ENCODE measurements at places on chromosomes 4 and X.

GRCh38 chrX:43025806-43026315 lies 247.9 kb upstream of the PPP1R2C start:
- no peak for DNase-seq

GRCh38 chrX:114508756-114509155 lies 75.1 kb upstream of the HTR2C start:
- no peak for DNase-seq

DNA sequence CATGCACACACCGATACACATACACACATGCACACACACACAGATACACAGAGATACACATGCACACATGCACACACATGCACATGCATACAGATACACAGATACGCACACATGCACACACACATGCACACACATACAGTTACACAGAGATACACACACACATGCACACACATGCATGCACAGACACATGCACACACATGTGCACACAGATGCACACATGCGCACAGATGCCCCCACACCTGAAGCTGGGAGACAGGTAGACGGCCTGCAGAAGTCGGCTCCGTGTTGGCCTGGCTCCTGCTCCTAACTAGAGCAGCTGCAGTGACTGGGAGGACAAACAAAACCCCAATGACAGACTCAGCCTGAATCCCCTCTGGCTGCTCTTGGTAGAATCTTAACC lies 46.8 kb downstream of the PSAPL1 start:
- no peak for DNase-seq

- DNase-seq = no peak
Measured at GRCh38 chr4:169399976-169400767, 129.4 kb upstream of the SH3RF1 start.

- DNase-seq = no peak
Measured at GRCh38 chr4:141860974-141861373, 224.6 kb downstream of the IL15 start.

GRCh38 chr4:173745765-173746164 lies 215.7 kb upstream of the HAND2 start:
- DNase-seq = no peak

DNA sequence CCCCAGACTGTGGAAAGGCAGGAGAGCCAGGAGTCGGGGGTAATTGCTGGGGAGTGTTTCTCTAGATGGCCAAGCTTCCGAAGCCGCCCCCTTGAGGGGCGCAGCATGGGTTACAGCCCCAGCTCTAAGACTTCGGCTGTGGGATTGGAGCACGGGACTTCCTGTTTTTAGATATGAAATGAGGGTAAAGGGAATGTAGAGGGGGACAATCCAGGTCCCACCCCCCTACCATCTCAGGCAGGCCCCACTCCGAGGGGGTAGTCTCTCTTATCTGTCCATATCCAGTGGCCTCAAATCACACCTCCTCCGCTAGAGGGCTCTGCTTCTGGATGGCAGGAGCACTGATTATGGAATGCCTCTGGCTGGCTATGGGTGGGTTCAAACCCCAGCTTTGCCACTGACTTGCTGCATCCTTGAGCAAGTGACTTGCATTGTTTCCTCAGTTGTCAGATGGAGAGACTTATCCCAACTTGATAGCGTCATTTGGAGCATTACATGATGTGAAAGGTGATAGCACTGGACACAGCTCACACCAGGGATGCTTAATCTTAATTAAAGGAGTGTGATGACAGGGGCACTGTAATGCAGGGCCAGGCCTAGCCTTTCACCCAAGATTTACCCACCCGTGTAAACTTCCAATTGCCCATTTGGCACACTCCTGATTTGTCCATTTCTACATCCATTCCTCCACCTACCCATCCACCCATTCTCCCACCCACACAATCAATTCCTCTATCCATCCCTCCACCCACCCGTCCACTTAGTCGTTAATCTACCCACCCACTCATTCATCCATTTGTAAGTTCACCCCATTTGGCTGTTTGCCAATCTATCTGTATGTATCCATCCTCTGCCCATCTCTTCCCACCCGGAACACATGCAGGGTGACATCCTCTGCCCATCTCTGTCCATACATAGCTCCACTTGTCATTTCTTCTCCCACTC lies 848 bp upstream of the KCND1 start:
- peak; percentile 35 for DNase-seq

DNA sequence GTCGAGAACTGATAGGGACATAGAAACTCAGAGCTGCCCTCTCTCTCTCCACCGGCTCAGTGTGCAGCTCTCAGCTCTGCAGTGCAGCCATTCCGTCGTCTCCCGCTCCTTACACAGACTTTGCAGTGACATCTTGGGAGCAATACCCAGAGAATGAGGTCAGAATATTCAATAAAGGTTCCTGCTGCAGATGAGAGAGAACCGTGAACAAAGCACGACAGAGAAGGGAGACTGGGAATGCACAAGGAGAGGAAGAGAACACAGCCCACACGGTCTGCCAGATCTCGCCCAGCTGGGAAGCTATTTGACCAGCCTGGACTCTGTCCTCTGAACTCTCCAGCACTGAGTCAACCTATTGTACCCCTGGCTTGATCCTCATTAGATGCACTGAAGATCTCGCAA lies 118.0 kb upstream of the PPARGC1A start:
- DNase-seq = no peak

DNA sequence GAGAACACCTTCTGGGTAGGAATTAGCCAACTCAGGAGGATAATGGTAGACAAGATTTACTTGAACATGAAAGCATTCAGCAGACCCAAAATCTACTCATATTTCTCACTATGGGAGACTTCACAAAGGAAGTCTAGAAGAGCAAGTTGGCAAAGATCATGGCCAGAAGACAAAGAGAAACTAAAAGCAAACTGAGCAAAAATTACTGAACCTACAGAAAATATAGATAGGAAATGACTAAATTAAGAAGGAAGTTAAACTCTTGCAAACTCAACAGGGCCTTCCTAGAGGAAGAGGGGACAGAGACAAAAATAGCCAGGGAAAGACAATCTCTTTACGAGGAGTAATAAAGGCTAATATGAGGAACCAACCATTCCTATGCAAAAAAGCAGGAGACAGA lies 18.7 kb downstream of the CORIN start:
- DNase-seq = no peak

GRCh38 chr4:131258361-131258760 lies 1890.7 kb upstream of the PCDH10 start:
- DNase-seq = peak; percentile 2

DNA sequence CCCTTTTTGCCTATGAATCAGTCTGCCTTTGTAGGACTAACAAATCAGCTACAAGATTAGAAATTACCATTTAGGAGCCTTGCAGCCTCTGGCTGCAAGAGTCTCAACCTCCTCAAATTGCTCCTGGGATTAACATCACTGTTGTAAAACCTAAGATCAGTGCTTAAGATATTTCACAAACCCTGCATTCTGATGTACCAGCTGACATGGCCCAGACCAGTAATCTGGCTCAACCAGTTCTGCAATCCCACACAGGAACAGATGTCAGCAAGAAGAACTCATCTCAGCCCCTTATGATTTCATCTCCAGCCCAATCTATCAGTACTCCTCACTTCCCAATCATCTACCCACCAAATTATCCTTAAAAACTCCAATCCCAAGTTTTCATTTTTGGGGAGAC lies 32.5 kb upstream of the AADAT start:
- peak; percentile 5 for DNase-seq

DNA sequence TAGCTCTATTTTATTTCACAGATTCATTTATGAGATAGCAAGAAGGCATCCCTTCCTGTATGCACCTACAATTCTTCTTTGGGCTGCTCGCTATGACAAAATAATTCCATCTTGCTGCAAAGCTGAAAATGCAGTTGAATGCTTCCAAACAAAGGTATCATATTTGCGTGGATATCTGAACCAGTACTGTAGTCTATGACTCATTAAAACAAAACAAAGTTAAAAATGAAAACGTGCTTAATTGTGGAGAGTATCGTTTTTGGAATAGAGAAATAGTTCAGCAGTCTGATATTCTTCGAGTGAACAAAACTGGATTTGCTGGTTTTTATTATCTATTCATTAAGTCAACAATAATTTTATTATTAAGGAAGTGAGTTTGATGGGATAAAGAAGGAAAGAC lies 6.3 kb downstream of the AFP start:
- no peak for DNase-seq

- peak; percentile 82 for DNase-seq
Measured at GRCh38 chr4:158914218-158914617, 145.4 kb downstream of the FNIP2 start.

DNA sequence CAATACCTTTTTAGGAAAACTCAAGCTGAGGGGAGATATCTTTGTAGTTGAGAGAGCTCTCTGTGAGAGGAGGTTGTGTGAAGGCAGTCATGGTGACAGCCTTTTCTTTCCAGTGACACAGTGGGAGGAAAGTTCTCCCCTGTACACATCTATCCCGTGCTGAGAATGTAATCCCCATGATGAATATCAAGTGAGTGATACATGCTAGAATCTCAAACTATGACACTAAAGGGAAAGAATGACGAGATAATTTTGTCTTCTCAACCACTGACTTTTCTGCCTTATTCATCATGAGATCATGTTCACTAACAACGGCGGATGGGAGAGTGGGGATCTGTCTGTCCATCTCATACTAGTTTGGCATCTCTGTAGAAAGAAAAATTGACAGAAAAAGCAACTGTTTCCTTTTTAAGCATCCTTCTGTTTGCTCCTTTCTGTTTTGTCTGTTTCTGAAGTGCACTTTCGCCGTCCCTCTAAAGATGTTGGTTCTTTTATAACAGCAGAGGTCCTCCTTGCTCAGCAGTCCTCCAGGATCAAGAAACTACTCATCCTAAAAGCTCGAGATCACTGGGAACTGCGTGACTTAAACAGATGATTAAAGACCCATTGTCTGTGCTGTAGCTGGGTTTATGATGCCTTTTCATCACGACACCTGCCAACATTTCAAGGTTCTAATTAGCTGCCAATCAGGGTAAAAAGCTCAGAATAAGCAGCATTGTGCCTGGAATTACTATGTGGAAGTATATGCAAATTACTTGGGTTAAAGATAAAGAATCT lies 137.6 kb downstream of the DCK start:
- peak; percentile 74 for DNase-seq

GRCh38 chrX:17160975-17161374 lies 214.0 kb upstream of the NHS start:
- DNase-seq = no peak

DNA sequence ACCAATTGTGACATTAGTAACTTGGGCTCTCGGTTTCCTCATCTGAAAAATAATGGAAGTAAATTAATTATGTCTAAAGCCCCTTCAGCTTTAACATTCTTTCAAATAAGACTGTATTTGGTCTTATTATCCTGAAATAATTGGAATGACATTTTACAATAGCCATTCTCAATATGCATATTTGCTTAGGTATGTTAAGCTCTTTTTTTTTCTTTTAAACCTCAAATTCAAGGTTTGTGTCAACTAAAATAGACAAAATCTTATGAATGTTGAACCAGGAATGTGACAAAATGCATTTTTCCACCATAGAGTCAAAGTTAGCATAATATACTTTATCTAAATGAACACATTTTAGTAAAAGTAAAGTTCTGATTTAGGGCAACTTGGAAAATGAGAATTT lies 34.4 kb upstream of the TET2 start:
- no peak for DNase-seq

- no peak for DNase-seq
Measured at GRCh38 chrX:29466456-29466855, 748.9 kb upstream of the MAGEB2 start.

DNA sequence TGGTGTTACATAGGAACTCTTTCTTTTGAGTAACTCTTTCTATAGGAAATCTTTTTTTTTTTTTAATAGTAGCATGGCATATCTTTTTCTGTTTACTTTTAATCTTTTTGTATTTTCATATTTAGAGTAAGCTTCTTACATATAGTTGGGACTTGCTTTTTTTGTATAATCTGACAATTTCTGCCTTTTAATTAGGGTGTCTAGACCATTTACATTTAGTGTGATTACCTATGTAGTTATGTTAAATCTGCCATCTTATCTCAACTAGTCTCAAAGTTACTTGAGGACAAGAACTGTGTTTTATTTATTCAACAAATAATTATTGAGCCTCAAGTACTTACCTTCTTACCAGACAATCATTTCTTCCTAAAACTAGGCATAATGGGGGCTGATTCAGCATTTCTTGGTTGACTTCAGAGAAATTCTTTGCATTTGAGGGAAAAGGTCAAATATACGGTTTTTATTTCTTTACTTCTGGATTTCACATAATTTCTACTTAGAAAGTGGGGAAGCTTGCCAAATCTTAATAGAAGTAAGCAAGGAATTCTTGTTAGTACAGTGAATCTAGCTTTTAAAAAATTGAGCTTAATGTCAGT lies 28.6 kb downstream of the MND1 start:
- DNase-seq = no peak

- DNase-seq = peak; percentile 23
Measured at GRCh38 chr4:184373886-184374405, 100.4 kb downstream of the IRF2 start.

- DNase-seq = no peak
Measured at GRCh38 chr4:119543187-119543586, 85.4 kb downstream of the PDE5A start.

DNA sequence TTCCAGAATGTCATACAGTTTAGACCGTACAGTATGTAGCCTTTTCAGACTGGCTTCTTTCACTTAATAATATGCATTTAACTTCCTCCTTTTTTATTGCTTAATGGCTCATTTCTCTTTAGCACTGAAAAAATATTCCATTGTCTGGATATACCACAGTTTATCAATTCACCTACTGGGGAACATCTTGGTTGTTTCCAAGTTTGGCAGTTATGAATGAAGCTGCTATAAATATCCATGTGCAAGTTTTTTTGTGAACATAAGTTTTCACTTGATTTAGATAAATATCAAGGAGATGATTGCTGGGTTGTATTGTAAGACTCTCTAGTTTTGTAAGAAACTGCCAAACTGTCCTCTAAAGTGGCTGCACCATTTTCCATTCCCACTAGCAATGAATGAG lies 375.5 kb downstream of the PCDH18 start:
- no peak for DNase-seq

GRCh38 chr4:56764775-56765174 lies 56.7 kb downstream of the SPINK2 start:
- peak; percentile 86 for DNase-seq

DNA sequence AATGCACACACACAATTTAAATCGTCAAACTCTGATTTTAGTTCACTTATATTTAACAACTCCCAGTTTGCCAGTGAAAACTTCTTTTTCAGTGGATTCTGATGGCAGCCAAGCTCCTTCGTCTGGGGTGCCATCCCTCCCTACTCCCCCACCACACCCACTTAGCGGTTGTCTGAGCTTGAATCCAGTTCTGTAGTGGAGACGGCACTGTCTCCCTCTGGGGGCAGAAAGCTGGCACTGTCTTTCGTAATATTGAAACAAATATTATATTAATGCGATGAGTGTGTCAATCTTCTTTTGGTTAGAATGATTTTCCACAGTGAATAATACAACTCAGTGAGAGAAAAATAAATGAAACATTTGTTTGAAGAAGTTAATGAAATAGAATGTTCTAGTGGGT lies 5.4 kb downstream of the MEPE start:
- DNase-seq = no peak
